ENCODE measurements at places on chromosomes 13 and 19.

DNA sequence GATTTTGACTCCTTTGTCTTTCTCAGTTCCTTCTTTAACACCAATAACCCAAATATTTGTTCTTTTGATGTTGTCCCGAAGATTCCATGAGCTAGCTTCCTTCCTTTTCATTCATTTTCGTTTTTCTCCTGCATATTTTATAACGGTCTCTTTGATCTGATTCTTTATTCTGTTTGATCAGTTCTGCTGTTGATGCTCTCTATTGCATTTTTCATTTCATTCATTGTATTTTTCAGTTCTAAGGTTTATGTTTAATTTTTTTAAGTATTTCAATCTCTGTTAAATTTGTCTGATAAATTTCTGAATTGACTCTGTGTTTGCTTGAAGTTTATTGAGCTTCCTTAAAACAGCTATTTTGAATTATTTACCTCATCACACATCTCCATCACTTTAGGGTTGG lies 68.4 kb upstream of the LRCH1 start:
- ATAC-seq: no peak

DNA sequence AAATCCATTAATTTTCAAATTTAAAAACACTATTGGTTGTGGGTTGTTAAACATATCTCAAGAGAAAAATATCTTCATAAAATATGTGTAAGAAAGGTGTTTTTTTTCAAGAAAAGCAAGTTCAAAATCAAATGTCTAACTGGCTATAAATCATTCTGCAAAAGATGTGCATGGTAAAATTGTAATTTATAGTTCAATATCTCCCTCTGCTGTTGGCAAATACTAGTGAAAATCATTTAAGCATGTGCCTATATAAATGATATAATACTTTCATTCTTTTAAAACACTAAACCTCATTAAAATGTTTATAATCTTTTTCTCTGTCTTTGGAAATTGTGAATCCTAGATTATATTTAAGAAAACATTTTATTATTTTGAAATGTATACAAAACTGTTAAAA lies 17.2 kb upstream of the SLITRK6 start:
- no peak for ATAC-seq

DNA sequence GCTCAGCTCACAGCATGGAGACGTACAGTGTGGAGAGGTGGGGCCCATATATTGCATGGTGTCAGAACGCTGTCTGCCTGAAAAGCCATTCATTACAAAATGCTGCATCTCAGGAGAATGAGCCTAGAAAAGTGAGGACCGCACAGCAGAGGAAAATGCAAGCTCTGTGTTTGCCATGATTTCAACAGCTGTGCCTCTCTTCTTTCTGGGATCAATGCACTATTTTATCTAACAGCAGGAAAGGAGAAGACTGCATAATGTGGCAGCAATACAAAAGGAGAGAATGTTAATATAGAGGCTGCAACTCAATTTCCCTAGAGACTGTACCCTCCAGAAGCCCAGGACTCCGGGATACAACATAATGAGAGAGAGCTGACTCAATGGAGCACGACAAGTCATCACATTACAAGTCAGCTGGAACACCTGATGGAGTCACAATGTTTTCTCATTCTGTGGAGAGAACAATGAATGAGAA lies 368.0 kb downstream of the FGF14 start:
- ATAC-seq: no peak

DNA sequence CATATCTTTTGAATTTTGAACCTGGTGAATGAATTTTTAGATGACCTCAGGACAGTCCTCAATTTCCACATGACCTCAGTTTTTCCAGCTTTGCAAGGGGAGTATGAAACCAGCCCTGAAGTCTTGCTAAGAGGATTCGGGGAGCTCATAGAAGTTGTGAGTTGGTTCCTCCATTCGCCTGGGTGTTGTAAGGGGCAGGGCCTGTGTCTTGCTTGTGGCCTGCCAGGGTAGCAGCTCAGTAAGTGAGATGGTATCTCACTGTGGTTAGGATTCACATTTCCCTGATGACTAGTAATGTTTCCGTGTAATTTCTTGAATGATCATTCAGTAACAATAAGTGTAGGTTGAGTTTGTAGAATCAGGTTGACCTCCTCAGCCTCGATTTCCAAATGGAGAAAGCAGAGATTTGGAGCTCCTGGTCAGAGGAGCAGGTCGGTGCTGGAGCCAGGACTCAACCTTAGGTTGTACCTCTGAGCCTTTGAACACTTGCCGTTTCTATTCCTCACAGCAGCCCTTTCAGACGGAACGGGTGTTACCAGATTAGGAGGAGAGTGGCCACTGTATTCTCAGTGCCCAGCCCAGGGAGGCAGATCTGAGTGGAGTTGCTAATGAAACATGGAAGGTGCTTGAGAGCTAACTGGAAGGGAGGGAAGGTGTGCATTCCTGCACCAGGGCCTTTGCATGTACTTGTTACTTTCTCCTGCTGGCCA lies 14.6 kb downstream of the NACC1 start:
- ATAC-seq: no peak

DNA sequence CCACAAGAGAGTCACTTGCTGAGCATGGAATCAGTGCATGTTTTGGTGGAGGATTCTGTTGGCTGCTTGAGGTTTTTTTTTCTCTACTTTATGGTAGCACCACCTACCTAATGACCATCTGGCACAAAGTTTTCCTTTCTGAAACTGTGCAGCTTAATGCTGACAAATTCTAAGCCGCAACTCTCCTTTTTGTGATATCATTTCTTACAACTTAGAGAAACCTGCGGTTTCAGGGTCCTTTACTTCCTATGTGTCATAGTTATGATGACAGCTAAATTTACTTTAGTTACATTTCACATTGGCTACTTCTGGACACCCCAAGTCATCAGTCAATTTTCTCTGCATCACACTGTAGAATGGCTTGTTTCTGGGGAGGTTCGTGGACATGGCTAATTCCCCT lies 115.4 kb upstream of the TMTC4 start:
- ATAC-seq: no peak

- ATAC-seq: peak; percentile 99
Measured at GRCh38 chr19:50896591-50897190, 14.5 kb downstream of the KLK4 start.

DNA sequence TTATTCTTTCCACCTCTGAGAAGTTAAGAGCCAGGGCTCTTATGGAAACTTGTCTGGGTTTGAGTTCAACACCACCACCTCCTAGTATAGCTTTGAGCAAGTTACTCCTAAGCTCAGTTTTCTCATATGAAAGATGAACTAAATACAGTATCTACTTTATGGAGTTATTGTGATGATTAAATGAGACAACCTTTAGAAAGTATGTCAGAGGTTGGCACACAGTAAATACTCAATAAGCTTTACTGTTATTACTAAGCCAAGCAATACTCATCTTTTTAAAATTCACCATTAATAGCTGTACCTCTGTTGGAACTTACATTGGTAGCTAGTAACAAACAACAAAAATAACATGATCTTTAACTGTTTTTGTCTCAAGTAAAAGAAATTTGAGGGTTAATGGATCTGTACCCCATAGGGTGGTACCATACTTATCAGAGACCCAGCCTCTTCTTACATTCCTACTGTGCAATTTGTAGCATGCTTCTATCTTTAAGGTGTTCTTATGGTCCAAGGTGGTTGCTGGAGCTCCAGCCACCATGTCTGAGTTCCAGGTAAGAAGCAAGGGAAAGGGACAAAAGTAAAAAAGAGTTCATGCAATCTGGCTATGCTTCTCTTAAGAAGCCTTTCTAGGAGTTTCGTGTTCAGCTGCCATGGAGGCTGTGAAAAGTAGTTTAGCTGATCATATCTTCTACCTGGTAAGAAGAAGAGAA lies 24.1 kb upstream of the NDFIP2 start:
- no peak for ATAC-seq

DNA sequence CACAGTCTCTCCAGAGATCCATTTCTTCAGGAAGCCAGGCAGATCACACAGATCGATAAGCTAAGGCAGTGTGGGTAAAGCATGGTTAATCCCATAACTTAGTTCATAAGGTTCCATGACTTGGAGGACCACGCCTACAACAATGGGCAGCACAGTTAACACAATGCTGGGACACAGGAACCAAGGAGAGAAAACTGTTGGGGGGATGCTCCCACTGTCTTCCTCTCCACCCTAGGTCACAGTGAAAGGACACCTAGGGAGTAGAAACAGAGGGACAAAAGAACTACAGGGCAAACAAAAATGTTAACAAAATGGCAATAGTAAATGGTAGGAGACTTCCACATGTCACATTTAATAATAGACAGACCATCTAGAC lies 20.8 kb upstream of the ZNF181 start:
- ATAC-seq: no peak

GRCh38 chr13:44389876-44390275 lies 16.3 kb downstream of the SERP2 start:
- ATAC-seq: no peak

DNA sequence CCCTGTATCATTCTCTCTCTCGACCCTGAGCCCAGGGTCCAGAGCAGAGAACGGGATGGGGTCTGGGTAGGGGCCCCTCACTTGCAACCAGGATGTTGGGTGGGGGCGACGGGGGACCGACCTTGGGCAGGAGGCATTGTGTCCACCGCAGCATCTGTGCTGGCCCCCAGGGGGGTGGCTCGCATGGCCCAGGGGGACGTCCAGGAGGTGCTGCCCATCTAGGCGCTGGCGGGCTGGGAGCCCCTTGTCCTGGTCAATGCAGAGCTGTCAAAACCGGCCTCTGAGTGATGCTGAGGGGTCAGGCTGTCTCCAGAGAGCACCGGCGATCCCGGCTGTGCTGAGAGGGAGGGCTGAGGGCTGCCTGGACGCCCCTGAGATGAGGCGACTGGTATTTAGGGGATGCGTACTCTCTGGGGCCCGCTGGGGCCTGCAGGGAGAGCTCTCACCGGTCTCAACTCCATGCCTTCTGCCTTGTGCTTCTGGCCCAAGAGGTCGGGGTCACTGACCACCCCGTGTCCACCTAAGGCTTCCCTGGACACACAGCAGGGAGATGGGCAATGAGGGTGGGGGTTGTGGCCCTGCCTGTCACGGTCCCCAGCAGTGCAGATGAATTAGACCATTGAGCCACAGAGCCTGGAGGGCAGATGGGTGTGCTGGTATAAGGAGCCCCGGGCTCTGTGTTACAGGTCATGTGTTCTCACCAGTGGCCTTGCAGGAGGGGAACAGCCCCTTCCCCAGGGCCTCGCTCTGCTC lies 8.6 kb downstream of the RPS9 start:
- ATAC-seq: peak; percentile 2

GRCh38 chr13:46079770-46080169 lies 25.1 kb downstream of the CPB2 start:
- ATAC-seq: no peak

GRCh38 chr19:53172889-53173288 lies 14.0 kb upstream of the ZNF347 start:
- no peak for ATAC-seq

- peak; percentile 81 for ATAC-seq
Measured at GRCh38 chr13:41463838-41464602, 6.7 kb downstream of the RGCC start.

- ATAC-seq: no peak
Measured at GRCh38 chr19:23190341-23190740, 59.9 kb downstream of the ZNF724 start.

GRCh38 chr19:5553892-5554291 lies 13.9 kb downstream of the TINCR start:
- no peak for ATAC-seq

GRCh38 chr19:1840541-1841115 lies 7.7 kb downstream of the REXO1 start:
- ATAC-seq: no peak

DNA sequence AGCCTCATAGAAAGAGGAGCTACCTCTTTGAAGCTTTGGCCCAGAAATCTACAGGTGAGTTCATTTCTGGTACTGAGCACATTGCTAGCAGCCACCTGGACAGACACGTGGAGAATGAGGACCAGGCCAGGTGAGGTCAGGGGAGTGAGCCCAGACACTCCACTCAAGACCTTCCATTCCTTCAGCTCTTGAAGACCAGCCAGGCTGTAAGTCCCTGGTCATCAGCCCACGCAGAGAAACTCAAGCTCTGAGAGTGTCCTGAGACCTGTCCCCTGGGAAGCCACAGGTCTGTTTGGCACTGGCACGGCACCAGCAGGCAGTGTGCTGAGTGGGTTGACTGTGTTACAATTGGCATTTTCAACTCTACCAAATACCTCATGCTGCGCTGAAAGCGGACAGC lies 27.4 kb downstream of the C13orf42 start:
- ATAC-seq: no peak

DNA sequence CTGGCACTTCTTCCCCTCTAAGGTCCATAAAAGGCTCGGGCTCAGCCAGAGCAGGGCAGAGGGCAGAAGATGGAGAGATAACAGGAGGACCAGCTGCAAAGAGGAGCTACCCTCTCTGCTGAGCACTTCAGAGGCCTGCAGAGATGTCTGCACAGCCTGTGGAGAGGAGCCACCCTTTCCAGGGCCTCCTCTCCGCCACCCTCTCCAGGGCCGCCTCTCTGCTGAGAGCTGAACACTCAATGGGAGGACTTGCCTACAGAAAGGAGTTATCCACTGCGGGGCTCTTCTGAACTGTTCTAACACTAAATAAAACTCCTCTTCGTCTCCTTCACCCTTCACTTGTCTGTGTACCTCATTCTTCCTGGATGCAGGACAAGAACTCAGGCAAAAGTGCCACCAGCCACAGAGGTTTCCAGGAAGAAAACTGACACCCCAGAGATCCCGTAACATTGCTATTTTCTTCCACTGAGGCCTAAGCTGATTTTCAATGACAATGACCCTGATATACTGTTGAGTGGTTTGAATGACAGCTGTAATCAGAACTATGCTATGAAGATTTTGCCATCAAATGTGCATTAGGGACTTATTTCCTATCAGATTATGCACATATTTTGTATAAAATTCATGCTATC lies 16.2 kb upstream of the TSC22D1 start:
- no peak for ATAC-seq

- peak; percentile 61 for ATAC-seq
Measured at GRCh38 chr19:19628501-19629134, 598 bp upstream of the LPAR2 start.

Data from stimulated activated memory B cell treated with anti-CD40 and anti-IgM and Interleukin-4, amounts not matched to agents 10 μg/mL and 1 μg/mL and 100 μg/mL, for 72 hours (primary cell).